ENCODE measurements at places on chromosomes 4 and X.
A peak's percentile ranks its signal among the peaks of the same experiment; 100 is the strongest.

- DNase-seq, result no peak
Observed at GRCh38 chrX:48919947-48920717, 1.3 kb upstream of the PIM2 start.

DNA sequence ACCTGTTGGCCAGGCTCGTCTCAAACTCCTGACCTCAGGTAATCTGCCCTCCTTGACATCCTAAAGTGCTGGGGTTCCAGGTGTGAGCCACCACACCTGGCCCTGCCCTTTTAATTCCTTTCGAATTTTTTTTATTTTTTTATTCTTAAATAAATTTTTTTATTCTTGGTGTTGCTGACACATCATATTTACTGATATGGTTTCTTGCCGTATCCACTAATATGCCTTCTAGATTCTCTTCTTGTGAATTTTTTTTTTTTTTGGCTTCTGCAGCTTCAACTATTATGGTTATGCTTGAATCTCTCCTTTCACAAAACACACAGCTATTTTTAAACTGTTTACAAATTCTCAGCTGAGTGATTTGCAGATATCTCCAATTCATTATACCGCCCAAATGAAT lies 353.4 kb upstream of the ADGRL3 start:
- no peak for DNase-seq

- no peak for DNase-seq
Observed at GRCh38 chr4:150784305-150784704, 202.4 kb downstream of the MAB21L2 start.

DNA sequence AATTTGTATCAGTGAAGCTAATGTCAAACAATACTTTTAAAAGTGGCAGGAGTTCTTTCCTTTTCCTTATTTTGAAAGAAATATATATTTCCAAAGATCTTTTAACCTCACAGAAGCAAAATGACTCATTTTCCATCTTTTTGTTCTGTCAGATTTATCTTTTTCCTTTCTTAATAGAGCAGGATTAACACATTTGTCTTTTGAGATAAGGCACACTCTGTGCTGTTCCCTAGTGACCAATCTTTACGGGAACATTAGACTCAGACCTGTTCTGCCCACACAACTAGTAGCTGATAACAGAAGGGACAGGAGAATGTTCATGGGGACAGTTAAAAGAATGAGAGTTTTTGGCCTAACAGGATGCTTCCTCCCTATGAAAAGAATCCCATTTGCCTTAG lies 381.2 kb downstream of the STPG2 start:
- DNase-seq, result no peak

GRCh38 chrX:69119122-69119521 lies 46.1 kb downstream of the PJA1 start:
- DNase-seq, result no peak

- no peak for DNase-seq
Observed at GRCh38 chr4:111807576-111807975, 337.7 kb upstream of the FAM241A start.

GRCh38 chr4:152072001-152072485 lies 311.2 kb upstream of the GATB start:
- DNase-seq, result no peak

DNA sequence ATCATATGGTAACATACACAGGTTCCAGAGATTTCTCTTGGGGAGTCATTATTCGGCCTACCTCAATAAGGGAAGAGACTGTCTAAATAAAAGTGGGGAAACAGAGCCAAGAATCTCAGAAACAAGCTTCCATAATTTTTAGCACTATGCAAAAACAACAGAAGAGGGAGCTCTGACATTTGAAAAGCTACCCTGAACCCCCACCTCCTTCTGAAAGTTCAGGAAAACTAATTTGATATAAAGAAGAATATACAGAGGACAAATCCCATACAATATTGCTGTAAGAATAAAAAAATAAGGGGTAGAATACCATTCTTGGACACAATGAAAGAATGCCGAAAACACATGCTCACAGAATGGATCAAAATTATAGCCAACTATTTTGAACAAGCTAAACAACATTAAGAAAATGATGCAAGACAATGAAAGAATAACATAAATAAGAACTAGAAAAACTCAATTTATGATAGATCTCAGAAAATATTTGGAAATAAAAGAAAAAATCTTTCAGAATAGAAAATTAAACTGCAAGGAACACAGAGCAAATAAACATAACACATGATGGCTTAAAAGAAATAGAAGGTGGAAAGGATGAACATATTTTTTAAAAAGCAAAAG lies 14.4 kb upstream of the ZNF41 start:
- no peak for DNase-seq

DNA sequence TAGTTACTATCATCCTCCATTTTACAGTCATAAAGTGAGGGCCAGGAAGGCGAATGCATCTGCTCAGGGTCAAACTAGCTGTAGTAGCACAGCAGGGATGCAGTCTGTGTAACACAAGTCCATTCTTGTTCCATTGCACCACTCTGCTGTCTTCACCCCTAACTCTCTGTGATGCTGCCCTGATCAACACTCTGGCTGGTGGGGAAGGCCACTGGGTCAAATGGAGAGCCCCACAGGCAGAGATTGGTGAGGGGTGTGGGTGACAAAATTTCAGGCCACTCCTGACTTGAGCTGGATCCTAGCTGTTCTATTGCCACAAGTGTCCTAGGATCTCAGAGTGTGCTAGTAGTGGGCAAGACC lies 136.5 kb downstream of the PJA1 start:
- DNase-seq, result no peak

DNA sequence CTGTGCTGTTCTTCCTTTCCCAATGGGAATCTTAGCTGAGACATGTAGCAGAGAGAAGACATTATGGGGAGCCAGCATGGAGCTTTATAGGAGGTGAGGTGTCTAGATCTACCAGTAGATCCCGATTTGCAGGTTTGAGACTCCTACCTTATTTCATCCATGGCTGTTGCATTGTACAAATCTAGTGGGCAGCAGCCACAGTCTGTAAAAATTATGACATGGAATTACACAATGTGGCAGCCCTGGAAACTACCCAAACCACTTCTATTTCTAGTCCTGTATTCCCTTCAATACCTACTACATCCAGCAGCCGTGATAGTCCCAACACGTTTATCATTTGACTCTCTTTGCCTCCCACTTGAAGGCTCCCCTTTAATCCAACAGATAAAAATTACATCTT lies 8.1 kb downstream of the ATP7A start:
- no peak for DNase-seq

GRCh38 chrX:150316564-150316963 lies 46.6 kb upstream of the MAMLD1 start:
- no peak for DNase-seq

DNA sequence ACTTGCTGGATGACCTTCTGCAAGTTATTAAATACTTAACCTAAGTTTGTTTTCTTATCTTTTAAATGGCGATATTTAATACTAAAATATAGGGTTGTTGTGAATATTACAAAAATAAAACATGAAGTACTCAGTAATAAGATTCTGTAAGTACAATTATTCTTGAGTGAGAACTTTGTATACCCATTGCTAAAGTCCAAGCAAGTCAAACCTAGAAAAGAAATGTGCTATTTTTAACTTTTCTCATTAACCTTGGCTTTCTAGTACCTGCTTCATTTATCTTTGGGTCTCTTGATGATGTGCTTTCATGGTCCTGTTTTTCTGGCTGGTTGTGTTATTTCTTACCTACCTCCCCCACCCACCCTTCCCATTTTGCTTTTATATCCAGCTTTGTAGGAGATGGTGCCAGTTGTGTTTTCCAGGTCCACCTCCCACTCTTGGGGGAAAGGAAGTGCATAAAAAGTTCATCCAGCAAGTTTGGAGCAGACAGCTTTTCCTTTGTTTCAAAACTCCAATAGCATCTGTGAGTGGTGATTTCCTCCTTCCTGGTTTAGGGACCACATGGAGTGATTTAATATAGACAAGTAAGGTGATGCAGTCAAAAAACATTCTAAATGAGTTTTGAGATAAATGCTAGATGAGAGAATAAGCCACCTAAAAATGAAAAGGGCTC lies 7.5 kb upstream of the CXCL8 start:
- no peak for DNase-seq

GRCh38 chrX:24335871-24336270 lies 22.0 kb upstream of the SUPT20HL2 start:
- no peak for DNase-seq

DNA sequence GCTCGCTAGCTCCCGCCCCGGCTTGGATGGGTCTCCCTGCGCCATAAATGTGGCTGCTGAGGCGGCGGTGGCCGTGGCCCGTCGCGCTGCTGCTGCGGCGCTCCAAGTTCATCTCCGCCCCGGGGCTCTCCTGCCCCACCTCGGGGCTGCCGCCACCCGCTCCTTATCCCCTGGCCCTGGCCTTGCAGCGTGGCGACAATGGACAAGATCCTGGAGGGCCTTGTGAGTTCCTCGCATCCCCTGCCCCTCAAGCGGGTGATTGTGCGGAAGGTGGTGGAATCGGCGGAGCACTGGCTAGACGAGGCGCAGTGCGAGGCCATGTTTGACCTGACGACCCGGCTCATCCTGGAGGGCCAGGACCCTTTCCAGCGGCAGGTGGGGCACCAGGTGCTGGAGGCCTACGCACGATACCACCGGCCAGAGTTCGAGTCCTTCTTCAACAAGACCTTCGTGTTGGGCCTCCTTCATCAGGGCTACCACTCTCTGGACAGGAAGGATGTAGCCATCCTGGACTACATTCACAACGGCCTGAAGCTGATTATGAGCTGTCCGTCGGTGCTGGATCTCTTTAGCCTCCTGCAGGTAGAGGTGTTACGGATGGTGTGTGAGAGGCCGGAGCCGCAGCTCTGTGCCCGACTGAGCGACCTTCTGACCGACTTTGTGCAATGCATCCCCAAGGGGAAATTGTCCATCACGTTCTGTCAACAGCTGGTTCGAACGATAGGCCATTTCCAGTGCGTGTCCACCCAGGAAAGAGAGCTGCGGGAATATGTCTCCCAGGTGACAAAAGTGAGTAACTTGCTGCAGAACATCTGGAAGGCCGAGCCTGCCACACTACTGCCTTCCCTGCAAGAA lies 763 bp downstream of the USP38 start:
- DNase-seq, result peak; percentile 23

DNA sequence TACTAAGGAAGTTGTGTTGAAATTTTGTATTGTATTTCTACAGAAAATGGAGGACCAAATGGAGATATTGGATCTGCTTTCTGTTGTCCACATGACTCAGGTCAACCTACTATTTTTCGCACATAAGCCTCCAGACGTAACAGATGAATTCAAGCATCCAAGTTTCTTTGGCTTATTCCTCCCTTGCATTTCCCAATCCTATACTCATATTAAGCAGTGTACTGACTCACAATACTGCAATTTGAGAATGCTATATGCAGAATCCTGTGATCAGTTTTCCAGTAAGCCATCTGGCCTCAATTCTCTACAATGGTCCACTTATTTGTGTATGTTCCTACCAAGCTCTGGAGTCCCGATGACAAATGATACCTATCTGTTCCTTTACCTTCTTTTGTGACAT lies 75.7 kb downstream of the ASB9 start:
- no peak for DNase-seq

DNA sequence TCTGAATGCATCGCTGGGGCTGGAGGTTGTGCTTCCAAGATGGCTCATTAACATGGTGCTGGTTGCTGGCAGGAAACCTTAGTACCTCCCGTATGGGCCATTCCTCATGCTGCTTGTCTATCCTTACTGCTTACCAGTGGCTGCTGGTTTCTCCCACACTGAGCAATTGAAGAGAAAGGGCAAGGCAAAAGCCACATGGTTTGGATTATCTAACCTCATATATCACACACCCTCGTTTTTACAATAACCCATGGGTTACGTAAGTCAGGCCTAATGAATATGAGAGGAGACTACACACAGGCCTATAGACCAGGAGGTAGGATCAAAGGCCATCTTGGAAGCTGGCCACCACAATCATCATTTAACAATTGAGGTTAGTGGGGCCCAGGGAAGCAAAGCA lies 141.8 kb upstream of the EDNRA start:
- no peak for DNase-seq
